Adipocyte (in vitro differentiated cells): ENCODE measurements at places on chromosomes 11 and 22.

DNA sequence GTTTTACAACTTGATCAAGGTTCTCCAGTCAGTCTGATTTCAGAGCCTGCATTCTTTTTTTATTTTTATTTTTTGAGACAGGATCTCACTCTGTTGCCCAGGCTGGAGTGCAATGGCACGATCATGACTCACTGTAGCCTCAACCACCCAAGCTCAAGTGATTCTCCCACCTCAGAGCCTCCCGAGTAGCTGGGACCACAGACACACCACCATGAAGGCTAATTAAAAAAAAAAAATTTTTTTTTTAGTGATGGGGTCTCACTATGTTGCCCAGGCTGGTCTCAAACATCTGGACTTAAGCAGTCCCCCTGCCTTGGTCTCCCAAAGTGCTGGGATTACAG is 117.2 kb upstream of the NAV2 start:
- no peak for DNase-seq

- no peak for DNase-seq
Measured at GRCh38 chr11:87072787-87073186, 35.1 kb downstream of the TMEM135 start.

- DNase-seq: no peak
Measured at GRCh38 chr11:33471541-33471940, 214.4 kb downstream of the HIPK3 start.

DNA sequence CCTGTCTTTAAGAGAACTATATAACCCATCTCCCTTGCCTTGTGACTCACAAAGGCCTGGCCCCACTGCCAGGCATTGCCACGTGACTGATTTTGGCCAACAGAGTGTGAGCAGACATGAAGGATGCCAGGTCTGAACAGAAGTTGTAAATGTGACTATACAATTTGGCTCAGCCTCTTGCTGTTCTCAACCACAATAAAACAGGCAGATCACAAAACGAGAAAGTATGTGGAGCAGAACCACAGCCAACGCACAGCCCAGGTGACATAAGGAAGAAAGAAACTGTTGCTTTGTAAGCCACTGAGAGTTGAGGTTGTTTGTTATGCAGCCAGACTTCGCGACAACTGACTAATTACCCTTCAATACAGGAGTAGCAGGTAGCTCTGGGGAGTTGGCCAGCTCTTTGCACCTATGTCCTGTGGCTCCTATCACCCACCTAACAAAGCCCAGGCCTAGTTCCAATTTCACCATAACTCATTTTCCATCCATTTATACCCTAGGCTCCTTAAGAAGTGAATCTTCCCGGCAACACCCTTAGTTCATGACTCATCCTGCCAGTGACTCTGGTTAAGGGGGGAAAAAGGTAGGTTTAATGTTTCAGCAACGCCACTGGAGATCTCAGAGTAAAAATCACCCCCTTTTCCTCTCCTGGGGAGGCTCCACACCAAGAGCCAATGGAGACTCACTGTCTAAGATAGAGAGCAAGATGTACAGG is 53.7 kb downstream of the GALNT18 start:
- DNase-seq: no peak

DNA sequence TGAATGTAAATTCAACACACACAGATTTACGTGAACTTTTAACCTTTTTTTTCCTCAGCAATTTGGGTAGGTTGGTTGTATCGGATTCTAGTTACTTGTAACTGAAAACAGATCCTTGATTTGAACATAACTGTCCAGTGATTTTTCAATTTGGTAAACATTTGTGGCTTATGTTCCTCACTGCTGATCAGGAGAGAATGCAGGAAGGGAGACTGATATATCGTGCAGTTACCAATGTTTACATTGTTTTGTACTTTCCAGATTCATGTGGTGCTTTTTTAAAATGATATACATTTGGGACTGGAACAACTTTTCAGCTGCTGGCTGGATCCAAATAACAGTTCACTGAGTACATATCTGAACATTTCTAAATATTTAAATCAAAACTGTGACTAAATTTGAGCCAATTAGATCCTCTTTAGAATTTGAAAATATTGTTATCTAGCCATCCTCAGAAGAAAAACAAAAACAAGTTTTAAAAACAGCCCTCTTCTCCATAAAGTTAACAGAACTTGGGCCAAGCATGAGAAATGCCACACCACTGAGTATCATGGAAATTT is 84.3 kb upstream of the MTMR2 start:
- peak; percentile 73 for DNase-seq

DNA sequence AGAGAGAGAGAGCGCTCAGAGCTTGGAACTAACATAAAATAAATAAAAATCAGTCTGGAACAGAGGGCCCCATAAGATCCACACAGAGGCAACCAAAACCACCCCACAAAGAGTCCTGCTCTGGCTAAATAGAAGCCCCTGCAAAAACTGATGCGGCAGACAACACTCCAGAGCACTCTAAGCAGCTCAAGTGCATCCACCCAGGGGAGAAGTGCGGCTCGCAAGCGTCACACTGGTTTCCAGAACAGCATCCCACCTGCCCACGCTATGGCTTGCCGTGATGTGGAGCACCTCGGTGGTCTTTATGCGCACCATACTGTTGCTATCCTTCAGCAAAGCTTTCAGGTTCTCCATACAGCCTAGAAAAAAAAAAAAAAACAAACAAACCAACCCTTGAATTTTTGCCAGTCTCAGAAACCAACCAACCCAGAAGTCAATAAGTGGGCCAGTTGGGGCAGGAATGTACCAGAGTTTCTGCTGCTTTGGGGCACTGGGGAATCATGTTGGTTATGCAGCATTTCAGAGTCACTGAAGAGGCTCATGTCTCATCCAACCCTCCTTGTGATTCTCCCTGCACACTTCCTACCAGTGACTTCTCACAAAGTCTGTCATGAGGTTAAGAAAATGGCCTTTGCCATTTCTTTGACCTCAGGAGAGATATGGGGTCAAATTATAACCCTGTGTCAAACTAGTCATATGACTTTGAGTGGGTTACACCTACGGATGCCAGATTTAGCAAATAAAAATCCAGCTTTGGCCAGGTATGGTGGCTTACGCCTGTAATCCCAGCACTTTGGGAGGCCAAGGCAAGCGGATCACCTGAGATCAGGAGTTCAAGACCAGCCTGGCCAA is 3.0 kb downstream of the RSPH14 start:
- no peak for DNase-seq

DNA sequence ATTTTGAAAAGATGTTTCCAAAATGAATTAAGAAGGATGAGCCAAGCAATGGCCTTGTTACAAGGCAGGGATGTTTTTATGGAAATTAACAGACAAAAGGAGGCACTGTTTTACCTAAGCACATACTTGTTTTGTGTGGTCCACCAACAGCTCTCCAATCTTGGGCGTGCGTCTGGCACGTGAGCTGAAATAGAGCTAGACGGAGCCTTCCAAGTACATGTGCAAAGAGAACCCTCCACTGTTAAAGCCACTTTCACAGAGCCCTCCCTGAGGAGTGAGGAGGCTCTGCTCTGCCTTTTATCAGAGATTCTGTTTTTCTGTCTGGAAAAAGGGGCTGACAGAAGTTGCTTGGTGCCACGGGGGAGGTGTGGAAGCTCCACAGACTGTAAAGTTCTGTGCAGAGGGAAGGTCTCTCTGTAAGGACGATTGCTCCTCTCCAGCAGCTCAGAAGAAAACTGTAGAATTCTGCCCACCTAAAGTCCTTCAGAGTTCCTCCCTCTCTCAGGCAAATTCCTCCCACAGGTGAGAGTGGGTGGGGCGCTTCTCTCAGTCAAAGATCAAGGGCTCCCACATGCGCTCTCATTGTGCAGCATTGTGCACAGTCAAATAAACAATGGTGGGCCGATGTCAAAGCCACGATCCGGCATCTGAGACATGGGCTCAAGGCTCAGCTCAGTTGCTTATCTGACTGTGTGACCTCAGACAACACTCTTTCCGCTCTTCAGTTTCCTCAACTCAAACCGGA is 92.6 kb upstream of the CSNK2A3 start:
- no peak for DNase-seq

DNA sequence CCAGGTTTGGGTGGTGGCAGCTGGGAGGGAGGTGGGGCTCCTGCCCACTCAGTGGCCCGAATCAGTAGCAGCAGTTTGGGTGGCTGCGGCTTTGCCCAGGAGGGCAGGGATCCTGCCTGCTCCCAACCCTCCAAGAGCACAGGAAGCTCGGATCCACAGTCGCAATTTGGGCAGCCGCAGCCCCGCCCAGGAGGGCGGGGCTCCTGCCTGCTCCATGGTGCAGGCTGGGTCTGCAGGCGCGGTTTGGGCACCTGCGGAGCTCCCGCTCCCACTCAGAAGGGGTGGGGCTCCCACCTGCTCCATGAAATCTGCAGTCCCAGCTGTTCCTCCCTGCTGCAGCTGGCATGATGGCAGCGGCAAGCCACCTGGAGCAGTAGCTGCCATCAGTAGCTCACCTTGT is 38.1 kb upstream of the CALCB start:
- no peak for DNase-seq

- DNase-seq: no peak
Measured at GRCh38 chr11:4050138-4050537, 44.5 kb upstream of the RRM1 start.

GRCh38 chr11:115693002-115693401 is 188.8 kb upstream of the CADM1 start:
- DNase-seq: no peak

- peak; percentile 10 for DNase-seq
Measured at GRCh38 chr22:37048133-37048532, 3.4 kb upstream of the KCTD17 start.

DNA sequence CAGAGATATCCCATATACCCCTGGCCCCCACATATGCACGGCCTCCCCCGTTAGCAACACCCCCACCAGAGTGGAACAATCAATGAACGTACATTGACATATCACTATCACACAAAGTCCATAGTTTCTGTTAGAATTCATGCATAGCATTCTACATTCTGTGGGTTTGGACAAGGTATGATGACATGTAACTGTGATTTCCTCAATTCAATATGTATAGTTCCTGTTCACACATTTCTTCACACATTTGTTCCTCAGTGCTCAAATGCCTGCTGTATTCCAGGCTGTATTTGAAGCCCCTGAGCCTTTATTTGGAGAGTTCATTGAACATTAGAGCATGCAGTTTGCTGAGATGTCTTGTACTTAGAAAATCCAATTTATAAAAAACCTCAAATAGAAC is 69.9 kb downstream of the PTPRJ start:
- DNase-seq: no peak

GRCh38 chr11:118888398-118888797 is 4.7 kb downstream of the CXCR5 start:
- no peak for DNase-seq

DNA sequence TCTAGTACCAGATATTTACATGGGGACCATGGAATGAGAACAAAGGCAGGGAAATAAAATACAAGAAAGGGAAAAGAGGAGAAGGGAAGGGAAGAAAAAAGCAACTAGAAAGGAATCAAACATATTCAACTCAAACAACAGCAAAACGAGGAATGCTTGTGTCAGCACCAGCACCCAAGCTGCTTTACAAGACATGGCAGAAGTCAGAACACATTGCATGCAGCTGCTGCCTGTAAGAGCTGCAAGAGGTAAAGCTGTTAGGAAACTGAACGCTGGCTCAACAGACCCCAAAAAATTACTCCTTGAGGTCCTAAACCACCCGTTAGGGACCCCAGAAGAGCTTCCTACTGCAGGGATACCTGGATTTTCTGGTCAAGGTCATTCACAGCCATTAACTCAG is 296.9 kb downstream of the OPCML start:
- no peak for DNase-seq

DNA sequence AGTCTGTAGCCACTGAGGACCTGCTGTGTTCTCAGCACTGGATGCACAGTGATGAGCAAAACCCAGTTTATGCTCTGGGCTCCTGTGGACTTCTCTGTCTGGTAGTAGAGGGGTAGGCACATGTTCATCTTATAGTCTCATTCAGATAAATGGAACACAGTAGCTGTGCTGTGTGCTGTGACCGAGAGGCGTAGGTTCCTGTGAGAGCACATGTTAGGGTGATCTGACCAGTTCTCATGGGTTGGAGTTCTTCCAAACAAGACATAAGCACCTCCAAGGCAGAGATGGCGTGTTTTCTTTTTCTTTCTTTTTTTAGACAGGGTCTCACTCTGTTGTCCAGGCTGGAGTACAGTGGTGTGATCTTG is 154.8 kb upstream of the RASSF10 start:
- no peak for DNase-seq

DNA sequence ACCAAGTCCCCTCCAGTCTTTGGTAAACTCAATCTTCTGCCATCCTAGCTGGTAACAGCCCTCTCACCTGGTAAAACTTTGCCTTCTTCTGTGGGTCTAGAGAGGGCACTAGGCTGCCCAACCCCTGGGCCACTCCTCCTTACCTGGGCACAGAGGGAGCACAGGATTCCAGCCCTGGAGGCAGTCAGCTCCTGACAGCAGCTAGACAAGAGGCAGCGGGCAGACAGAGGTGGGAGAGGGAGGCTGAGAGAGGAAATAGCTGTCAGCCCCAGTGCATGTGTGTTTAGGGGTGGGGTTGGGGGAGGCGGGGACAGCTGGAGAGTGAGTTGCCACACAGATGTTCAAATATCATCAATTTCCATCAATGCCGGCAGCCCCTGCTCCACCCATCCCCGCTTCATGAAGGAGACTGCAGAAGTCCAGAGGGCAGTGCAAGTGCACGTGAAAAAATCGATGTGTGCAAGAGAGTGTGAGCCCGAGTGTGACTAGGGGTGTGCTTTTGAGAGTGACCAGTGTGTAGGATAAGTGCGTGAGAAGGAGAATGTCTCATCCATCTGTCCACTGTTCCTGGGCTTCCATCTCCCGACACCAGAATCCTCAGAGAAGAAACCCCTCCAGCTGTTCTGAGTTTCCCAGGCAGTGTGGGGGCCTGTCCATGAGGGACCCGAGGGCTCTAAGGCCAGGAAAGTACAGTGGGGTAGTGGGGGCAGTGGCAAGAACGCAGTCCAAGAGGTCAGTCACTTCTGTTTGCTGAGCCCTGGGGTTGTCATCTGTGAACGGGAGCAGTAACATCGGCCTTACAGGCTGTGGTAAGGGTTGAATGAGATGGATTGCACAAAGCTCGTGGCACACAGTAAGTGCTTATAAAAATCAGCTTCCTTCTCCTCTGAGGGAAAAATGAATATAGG is at the start of gene PTGDR2:
PTGDR2 (minus strand) TSS at position 225 of the 908 bp plus-strand sequence. CDS start 2,228 bp downstream, outside the sequence.
- DNase-seq: no peak

GRCh38 chr11:114846416-114846791 is 168.1 kb downstream of the NXPE2 start:
- DNase-seq: peak; percentile 0

DNA sequence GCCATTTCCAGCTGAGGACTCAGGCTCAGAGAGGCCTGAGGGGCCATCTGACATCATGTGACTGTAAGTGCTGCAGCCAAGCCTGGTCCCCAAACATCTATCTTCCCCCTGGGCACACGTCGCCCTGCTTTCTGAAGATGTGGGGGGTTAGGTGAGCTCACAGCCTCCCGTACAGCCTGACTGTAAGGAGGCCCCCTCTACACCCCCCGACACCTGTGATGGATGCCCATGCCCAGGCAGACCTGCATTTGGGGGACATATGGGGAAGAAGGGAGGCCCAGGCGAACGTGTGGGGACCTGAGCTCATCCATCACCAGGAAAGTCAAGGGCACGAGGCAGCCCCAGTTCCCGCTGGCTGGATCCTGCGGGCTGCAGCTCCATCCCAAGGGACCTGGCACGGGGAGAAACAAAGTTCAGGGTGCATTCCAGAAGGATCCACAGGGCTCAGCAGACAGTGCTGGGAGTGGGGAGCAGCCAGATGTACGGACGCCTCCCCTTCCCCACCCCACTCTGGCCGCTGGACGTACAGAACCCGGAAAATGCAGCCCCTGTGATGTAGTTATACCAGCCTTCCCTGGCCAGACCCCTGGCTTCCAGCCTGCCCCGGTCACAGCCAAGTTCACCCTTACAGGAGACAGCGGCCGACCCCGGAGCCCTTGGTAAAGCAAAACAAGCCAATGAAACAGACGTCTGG is 1431.4 kb downstream of the BRD1 start:
- DNase-seq: no peak
